Fibroblast of upper back skin (primary cell): ENCODE measurements at places on chromosomes 3 and 15.
A peak's percentile ranks its signal among the peaks of the same experiment; 100 is the strongest.

DNA sequence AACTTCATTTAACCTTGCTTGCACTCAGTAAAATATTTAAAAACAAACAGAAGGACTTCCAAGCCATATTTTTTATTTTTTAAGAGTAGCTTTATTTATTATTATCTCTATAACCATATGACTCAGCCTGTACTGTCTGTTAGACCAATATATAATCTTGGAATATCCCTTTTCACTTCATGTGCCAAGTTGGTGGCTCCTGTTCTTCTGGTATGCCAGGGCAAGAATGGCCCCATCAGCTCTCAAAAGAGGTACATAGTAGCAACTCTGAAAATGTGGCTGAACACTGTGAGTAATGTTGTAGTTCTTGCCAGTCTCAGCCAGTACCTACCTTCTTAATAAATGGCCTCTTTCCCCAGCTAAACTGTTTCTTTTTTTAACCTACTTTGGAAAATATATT lies 257.0 kb upstream of the UBE2E1 start:
- DNase-seq = no peak

GRCh38 chr3:51283421-51283820 lies 101.7 kb upstream of the MANF start:
- DNase-seq = no peak

DNA sequence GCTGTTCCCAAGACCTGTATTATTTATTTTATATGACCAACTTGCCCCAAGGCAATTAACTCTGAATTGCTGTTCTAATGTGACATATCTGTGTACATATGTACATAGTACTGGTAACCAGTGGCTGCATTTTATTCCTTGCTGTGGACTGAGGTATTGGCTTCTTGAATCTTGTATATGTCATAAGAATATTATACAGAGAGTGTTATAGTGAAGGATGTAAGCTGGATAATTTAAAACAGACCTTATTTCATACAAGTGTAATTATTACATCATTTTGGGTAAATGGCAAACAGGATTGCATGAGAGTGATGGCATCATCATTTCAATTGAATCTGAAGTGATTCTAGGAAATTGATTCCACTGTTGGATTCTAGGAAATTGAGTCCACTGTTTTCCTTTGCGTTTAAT lies 32.9 kb downstream of the B3GALNT1 start:
- peak; percentile 10 for DNase-seq

- DNase-seq = no peak
Measured at GRCh38 chr3:106290304-106290997, 421.6 kb upstream of the CBLB start.

- DNase-seq = peak; percentile 84
Measured at GRCh38 chr3:100993309-100993708, at the start of gene ABI3BP. TSS of gene ABI3BP (minus strand) at chr3:100993421. CDS start at chr3:100993384, 37 bp downstream.

- DNase-seq = peak; percentile 50
Measured at GRCh38 chr3:98982351-98982750, 80.9 kb upstream of the DCBLD2 start.

DNA sequence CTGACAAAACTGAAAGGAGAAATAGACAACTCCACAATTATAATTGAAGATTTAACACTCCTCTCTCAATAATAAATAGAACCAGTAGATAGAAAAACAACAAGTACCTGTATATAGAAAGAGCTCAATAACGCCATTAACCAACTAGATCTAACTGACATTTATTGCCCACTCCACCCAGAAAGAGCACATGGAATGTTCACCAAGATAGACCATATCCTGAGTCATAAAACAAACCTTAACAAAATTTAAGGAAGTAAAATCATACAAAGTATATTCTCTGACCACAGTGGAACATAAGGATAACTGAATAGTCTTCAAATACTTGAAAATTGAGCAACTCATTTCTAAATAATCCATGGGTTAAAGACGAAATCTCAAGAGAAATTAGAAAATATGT lies 25.1 kb downstream of the KBTBD12 start:
- peak; percentile 10 for DNase-seq

DNA sequence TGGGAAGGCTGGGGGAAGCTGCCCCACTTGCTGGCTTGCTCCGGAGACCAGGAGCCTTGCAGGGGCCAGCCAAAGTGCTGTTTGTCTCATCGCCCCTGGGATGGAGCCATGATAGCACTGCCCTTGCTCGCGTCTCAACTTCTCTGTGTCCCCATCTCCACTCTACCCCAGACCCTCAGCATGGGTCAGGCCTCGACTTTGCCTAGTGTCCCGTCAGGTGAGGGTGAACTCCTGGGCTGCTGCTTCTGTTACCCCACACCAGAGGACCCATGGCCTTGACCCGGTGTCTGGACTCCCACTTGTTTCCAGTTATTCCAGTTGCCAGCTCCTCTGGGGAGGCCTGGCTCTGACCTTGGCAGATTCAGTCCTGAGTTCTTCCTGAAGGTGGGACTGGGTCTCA lies 36.5 kb upstream of the DUSP7 start:
- DNase-seq = no peak

DNA sequence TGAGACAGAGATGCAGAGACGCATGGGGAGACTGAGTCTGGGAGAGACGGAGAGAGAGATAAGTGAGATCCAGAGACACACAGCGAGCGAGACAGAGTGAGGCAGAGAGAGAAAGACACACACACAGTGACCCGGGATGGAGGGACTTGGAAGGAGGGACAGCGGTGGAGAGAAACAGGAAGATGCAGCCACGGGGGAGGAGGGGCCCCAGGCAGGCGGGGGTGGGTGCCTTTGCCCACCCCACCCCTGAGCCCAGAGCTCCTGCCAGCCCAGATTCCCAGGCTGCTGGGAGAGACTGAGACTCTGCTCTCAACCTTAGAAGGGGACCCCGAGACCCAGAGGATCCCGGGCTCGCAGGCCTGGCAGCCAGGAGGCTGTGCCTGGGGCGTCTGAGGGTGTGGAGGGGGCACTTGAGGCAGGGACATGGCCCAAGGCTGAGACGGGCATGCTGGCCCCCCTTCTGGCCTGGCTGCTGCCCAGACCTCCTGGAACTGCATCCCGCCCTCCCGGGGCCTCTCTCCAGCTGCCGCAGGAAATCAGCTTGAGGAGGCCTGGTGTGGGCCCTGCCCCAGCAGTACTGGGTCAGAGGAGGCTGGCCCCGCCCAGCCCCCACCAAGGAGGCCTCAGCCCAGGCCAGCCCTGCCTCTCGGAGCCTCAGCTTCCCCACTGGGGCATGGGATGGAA lies 18.1 kb downstream of the H1-8 start:
- peak; percentile 76 for DNase-seq

- DNase-seq = peak; percentile 8
Measured at GRCh38 chr3:144039661-144040060, 68.0 kb downstream of the DIPK2A start.

DNA sequence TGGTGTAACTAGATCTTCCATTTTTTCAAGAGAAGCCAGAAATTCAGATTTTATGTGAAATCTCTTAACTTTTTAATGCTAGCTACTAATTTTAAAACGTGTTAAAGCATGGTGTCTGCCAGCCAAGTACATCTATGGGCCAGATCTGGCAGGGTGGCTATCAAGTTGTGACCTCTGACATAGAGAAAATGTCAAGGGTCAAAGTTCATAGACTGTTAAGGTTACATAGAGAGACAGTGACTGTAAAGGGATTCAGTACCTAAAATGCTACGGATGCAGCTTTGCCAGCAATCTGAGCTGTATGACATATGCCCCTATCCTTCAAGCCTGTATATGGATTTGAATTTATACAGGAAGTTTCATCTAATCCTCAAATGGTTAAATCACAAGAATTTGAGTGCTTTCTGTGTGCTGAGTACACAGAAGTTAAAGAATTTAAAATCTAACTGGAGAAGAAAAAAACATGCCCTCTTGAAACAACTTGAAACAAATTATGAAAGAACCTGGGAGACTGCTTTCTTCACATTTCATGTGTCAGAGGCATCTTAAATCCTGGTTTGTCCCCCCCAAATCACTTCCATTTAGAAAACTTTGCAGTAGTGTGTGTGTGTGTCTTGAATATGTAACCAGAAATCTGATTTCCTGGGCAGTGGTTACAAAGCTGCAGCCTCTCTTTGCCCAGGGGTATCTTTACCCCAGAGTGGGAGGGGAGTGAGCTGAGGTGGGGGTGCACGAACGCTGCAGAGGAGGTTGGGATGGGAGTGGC lies 895 bp upstream of the ARHGAP31 start:
- peak; percentile 29 for DNase-seq

DNA sequence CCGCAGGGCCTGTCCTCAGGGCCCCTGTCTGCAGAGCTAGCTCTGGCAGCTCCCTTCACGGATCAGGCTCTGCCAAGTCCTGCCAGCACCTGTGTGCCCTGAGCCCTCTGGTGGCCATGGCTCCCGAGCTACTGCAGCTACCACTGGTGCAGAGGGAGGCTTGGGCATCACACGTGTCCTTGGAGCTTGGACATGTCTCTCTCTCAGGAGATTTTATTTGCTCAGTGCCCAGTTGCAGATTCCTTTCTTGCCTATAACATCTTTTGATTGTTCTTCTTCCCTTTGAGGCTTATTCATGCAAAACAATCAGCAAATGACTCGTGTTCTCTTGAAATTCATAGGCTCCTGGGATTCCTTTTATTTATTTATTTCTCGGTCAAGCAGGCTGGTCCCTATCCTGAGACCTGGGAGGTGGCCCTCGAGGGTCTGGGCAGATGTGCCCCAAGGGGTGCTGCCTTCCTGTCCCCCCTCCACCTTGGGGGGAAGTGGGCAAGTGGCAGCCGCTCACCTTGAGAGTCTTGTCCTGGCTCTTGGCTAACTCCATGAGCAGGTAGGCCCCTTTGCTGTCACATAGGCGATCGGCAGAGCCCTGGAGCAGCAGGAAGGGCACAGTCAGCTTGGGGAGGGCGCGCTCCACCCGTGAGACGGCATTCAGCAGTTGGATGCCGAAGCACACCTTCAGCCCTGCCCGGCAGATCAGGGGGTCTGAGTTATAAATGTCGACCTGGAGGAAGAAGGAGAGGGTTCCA lies 21.9 kb downstream of the ABTB1 start:
- DNase-seq = no peak

GRCh38 chr3:42505128-42505848 lies 2.8 kb downstream of the VIPR1 start:
- DNase-seq = no peak
